Left hindlimb (tissue), 1 donor: ENCODE measurements at places on chromosomes 4 and X.

DNA sequence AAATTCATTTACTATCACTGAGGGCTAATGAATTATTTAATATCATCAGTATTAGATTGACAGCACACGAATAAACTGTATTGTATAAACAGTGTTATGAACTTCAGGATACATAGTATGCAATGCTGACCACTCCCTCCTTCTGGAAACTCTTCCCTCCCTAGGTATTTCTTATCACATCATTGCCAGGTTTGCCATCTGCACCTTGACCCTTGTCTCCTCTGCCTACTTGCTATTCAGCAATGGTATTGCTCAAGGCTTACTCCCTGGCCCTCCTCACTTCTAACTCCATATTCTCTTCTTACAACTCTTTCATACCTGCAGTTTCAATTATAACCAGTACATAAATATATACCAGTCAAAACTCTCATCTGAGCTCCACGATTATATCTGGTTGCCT lies 38.9 kb downstream of the ATP8A1 start:
- no peak for DNase-seq

DNA sequence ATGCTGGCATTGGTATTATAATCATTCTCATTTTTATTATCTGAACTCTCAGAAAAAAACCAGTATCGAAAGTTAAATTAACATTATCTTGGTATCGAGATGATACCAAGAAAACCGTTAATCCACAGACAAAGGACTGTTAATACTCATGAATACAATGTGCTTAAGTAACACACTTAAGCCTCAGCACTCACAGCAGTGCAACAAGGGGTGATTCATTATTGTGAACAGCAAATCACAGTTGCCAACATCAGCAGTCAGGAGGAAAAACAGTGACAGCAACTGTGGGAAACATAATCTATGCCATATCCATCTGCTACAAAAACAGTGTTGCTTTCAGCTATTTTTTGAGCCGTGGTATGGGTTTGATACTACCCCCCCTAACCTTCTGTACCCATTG lies 210.9 kb upstream of the ATOH1 start:
- no peak for DNase-seq

- DNase-seq = peak; percentile 39
Observed at GRCh38 chr4:88158489-88159228, at the start of gene ABCG2. Gene ABCG2, minus strand, starts transcription at chr4:88158639. Its CDS starts 18,644 bp downstream, at chr4:88139995.

DNA sequence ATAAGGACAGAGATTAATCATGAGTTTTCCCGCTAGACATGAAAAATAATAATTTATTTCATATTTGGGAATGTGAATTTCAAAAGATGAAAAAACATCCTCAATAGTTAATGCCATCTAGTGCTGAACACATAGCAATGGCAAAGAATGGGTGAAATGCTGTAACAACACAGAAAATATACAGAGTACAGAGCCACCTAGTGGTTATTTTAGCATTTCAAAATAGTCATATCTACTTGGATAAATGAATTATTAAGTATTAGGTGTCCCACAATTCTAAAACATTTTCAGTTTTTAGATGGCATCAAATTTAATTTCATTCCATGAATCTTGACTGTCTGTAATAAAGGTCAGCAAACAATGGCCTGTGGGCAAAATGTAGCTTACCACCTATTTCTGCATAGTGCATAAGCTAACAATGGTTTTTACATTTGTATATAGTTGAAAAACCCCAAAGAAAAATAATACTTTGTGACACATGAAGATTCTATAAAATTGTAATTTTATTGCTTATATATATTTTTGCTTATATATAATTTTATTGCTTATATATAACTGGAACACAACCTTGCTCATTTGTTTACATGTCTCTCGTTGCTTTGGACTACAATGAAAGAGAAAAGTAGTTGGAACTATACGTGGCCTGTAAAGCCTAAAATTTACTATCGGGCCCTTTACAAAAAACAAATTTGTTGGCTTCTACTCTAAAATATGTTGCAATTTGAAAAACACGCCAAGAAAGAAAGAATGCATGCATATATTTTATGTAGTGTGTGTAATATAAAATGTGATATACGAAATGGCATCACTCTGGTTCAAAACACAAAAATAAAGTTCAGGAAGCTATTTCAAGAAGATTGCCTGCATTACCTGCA lies 99.1 kb upstream of the FAM47C start:
- no peak for DNase-seq

DNA sequence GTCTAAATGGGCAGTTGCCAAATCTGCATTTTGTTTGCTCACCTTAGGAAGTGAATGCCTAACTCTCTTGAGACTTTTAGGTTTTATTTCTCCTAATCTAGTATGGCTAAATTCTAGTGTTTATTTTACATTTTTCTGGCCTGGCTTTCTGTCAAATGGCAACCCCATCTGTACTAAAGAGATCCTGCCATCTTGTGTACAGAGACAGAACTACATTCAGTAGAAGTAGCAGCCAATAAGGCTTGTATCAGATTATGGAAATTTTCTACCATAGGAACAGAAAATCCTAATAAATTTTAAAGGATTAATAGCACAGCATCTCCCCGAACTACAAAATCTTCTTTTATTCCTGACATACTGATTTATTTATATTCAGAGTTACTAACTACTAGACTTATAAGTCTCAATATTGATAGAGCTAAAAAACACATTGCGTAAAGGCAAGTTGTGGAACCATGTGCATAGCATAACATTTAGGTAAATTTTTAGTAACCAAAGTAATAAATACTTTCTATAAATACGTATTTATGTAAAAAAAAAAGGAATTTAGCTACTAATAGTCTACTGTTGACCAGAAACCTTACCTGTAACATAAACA lies 45.5 kb downstream of the TMEM144 start:
- no peak for DNase-seq

DNA sequence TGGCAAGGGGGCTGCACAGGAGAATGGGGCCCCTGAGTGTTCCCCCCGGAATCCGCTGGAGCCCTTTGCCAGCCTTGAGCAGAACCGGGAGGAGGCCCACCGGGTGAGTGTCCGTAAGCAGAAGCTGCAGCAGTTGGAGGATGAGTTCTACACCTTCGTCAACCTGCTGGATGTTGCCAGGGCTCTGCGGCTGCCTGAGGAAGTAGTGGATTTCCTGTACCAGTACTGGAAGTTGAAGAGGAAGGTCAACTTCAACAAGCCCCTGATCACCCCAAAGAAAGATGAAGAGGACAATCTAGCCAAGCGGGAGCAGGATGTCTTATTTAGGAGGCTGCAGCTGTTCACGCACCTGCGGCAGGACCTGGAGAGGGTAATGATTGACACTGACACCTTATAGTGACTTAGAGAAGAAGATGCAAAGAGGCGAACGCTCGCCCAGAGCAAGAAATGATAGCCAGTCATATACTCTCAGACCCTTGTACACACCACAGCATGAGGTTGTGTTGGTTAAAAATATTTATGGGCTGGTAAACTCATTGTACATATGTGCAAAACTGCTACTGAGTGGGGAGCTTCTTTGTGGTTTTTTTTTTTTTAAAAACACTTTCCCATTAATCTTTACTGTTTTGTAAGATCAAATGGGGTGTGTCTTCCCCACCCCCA lies 52.5 kb downstream of the JADE1 start:
- DNase-seq = no peak

GRCh38 chrX:65994519-65995506 lies 45.1 kb downstream of the VSIG4 start:
- no peak for DNase-seq

DNA sequence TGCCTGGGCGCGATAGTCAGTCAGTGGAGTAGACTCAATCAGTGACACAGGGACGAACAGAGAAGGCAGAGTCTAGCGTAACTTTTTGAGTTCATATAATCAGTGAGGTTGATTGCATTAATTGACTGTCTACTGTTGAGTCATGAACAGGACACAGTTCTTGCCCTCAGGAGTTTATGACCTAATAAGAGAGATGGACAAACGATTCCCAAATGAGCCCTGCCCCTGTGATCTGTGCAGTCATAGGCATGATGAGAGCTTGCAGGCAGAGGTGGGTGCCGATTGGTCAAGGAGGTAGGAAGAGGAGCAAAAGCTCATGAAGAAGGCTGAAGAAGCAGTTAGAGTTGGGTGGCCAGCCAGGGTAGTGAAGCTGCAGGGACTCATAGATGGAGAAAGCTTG lies 57.1 kb downstream of the ADD1 start:
- no peak for DNase-seq

DNA sequence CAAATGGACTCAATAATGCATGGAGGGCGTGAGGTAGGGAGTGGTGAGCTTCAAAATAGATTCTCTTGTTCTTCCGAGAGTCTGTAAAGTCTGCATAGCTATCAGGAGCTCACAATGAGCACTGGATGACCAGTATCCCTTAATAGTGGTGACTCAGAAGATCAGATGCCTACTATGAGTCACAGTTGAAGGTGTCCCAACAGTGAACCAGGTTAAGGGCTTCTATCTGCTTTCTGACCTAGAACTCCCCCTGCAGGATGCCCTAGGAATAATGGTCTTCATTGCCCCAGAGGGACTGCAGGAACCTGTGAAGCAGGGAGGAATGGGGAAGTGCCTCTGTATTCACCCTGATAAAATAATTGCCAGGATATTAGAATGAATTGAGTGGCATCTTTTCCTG lies 22.1 kb downstream of the DGKK start:
- DNase-seq = no peak

DNA sequence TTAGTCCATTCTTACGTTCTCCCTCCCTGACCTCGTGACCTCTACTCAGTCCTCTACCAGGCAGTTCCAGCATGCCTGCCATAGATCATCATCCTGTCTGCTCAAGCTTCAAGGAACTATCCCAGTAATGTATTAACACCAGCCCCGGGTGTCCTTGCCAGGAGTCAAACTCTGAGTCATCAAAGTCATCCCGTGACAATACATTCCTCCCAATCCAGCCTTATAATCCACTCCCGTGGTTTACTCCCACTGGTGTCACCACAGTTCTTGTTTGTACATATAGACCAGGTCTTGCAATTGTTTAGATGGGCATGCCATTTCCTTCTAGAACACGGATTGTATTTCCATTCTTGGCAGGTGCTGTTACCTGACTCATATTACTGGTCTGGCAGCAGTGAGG lies 68.7 kb upstream of the TAB3 start:
- DNase-seq = no peak

DNA sequence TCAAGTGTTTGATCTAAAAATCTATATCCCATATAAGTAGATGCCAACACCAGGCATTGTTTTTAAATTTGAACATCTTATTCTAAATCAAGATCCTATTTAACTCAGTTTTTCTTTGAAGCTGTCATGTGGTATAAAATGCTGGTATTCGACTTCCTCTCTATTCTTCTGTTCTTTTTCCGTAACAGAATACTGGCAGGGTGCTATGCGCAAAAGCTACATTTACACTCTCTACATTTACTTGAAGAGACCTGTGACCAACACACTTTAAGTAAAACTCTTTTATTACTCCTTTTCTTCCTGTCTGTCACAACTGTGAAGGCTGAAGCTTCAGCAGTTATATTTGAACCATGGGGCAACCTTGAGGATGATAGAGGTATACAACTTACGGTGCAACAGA lies 612.8 kb downstream of the C4orf33 start:
- no peak for DNase-seq

GRCh38 chrX:71809886-71810285 lies 46.7 kb downstream of the CXorf49B start:
- DNase-seq = no peak

DNA sequence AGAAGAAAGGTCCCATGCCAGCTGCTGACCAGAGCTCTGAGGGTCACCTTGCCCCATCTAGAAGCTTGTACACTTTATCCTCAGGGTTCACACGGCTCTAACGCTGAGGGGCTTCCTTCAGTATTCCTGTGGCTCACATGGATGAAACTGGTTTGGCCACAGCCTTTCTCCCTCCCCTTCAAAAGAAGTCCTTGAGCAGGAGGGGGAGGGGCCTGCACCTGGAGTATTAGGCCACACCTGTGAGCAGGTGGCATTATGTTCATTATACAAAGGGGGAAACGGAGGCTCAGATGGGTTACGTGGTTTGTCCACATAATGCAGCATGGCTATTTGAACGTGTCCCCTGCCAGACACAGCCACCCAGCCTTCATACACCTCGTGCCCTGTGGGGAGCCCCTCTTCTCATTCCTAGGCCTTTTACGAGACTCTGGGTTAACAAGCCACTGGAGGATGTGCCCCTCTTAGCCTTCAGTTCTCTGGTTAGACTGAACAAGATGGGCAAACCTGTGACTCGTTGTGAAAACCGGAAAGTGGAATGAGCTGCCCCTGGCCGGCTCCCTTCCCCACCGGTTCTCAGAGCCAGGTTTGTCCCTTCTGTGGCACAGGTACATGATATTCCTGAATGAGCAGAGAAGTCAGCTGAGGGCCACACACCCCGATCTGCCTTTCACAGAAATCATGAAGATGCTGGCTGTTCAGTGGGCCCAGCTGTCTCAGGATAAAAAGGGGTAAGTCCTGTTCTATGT lies 27.2 kb upstream of the JAKMIP1 start:
- no peak for DNase-seq

DNA sequence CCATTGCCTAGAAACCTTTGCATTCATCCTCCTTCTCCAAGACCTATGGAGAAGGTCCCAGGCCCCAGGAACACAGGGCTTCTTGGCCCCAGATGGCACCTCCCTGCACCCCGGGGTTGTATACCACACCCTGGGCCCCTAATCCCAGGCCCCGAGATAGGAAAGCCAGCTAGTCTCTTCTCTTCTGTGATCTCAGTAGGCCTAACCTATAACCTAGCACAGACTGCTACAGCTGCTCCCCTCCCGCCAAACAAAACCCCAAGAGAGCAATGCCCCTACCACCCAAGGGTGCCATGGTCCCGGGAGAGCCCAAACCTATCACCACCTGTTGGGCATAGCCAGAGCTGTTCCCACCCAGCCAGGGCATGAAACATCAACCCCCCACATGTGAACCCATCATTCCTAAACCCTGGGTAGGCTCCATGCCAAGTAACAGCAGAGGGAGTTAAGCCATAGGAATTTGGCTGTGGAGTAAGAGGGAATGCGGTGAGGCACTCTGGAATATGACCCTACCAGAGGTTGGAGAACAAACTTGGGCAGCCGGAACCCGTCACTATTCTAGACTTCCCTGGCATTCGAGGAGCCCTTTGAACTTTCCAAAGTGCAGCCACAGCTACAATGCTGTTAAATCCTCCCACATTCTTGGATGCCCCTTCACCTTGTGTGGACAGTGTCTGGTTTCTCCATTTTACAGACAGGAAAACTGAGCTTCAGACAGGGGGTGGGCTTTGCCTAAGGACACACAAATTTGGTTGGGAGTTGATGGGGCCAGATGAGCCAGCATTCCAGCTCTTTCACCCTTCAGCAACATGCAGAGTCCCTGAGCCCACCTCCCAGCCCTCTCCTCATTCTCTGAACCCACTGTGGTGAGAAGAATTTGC lies 10.9 kb upstream of the SASH3 start:
- no peak for DNase-seq

GRCh38 chrX:48684134-48684533 lies 535 bp downstream of the WAS start:
- no peak for DNase-seq

GRCh38 chr4:136219592-136220125 lies 1312.6 kb downstream of the PCDH18 start:
- DNase-seq = no peak
